ENCODE measurements at places on chromosomes 3 and 15.
A peak's percentile ranks its signal among the peaks of the same experiment; 100 is the strongest.

GRCh38 chr3:107432013-107432515 lies 54.8 kb downstream of the CCDC54 start:
- DNase-seq, result no peak

DNA sequence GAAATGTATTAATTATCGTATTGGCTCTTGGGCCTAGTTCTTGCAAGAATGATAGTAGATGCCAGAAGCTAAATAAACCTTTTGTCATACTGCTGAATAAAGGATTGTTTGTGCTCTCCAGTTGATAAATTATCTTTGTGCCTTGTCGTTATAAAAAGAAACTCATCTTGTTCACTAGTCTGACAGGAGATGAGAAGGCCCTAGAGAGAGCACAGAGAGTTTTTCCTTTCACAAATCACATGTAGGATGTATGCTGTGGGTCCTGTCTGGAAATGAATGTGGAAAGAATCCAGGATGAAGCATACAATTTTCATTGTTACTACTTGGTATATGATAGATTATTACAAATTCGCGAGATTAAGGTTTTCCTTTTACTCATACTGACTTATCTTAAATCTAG lies 113.0 kb downstream of the NLGN1 start:
- DNase-seq, result no peak

GRCh38 chr3:102761766-102762165 lies 327.0 kb downstream of the ZPLD1 start:
- no peak for DNase-seq

- no peak for DNase-seq
Measured at GRCh38 chr3:136882571-136882970, 20.6 kb downstream of the NCK1 start.

- no peak for DNase-seq
Measured at GRCh38 chr3:162302983-162303624, 806.5 kb downstream of the OTOL1 start.

DNA sequence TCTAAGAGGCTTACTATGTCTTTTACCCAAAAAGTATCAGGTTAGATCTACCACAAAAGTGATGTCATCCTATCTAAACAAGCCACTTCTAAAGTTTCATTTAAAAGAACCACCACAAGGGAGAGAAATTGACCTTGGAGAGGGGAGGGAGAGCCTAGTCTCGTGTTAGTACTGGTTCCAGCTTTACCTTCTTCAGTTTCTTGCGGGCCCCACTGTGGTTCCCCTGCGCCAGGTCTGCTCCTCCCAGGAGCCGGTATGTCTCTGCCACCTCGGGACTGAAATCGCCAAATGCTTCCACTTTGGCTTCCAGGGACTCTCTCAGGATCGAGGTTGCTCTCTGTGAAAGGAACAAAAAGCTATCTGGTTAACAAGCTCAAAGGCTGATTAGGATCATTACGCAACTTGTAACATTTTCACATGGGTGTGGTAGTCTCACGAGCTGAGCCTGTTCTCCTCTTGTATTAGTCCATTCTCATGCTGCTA lies 51.1 kb downstream of the SYNM start:
- no peak for DNase-seq

- peak; percentile 31 for DNase-seq
Measured at GRCh38 chr15:56244811-56245576, 1.3 kb upstream of the RFX7 start.

- DNase-seq, result no peak
Measured at GRCh38 chr15:73361337-73361736, 7.4 kb downstream of the HCN4 start.
